Esophagus squamous epithelium (tissue), 5 donors: ENCODE measurements at places on chromosomes 5 and 9.
A peak's percentile ranks its signal among the peaks of the same experiment; 100 is the strongest.

DNA sequence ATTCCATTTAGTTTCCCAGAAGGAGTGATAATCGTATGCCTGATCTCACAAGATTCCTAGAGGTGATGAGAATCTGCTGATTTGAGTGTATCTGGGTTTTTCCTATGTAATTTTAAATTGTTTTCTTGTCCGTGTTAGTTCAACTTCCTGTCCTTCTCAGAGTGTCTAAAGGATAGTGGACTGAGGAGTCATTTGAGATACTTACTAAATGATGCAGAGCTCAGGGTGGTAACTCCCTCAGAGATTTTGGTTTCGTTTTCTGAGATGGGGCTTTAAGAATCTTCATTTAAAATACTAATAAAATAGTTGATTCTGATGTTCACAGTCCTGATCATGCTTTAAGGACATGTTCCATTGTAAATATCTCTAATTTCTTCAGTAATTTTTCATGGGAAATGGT, 30.3 kb downstream of the MELK start:
- DNase-seq = no peak

- no peak for DNase-seq
These were observed 249.7 kb upstream of the MAP3K1 start for GRCh38 chr5:56565644-56566043.

DNA sequence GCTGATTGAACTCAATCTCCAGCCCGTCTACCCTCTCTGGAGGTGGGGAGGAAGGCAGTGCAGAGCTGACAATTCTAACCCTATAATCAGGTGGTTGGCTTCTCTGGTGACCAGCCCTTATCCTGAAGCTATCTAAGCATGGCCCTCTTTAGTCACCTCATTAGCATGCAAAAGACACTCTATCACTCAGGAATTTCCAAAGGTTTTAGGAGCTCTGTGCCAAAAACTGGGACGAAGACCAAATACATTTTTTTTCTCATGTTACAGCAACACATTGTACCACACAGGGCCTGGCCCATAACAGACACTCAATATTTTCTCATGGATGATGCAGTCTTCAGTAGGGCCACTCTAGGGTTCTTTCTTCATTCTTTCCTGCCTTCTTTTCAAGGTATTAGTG, 118.8 kb upstream of the VLDLR start:
- DNase-seq = no peak

DNA sequence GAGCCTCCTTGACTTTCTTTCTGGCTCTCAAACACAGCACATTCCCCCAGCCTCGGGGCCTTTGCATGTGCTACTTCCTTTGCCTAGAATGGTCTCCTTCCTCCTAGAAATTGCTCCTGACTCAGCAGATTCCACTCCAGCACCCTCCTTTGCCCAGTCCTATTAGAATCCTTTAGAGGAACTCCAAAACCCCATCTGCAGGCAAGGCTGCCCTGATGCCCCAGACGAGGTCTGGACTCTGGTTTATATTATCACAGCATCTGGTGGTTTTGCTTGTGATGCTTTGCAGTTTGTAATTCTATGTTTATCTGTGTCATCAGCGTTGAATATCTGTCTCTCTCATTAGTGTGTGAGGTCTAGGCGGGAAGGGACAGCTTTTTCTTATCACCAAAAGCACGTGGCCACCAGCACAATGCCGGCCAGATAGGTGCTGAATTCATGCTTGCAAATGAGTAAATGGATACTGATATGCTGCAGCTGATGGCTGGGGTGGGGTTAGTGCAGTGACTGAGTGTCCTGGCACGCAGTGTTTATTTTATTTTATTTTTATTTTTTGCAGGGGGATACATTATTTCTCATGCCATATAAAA, 30.0 kb upstream of the ANKH start:
- peak; percentile 8 for DNase-seq

DNA sequence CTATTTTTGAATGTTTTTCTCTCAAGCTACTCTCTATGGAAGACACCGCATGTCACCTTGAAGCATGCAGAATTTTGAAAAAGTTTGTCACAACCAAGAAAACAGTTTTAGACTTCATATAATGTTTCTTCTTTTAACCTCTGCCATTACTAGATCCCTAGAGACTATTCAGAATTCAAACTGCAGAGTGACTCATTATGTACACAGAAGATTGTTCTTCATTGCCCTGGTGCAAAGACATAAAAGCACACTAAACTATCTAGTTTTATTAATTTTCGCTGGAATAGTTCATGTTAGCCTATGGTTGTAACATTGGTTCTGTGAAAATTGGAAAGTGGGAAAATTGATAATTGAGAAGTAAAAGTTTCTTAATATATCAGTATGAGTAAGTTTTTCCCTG, 18.4 kb downstream of the F2RL2 start:
- DNase-seq = no peak

- no peak for DNase-seq
These were observed 20.0 kb downstream of the MOCS2 start for GRCh38 chr5:53089481-53089991.

DNA sequence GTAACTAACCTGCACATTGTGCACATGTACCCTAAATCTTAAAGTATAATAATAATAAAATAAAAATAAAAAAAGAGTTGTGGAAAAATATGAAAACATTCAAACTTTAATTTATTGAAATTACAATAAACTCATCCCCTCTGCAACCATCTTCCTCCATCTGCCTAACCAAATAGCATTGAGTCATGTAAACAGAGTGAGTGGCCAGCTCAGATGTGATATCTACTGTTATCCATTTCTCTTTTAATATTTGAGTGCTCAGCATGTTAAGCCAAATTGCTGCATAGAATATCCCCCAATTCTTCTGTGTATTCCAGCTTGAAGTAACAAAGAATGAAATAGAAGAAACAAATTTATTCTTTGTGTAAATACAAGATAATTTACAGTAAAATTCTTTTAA, 124.4 kb upstream of the HMHB1 start:
- no peak for DNase-seq

DNA sequence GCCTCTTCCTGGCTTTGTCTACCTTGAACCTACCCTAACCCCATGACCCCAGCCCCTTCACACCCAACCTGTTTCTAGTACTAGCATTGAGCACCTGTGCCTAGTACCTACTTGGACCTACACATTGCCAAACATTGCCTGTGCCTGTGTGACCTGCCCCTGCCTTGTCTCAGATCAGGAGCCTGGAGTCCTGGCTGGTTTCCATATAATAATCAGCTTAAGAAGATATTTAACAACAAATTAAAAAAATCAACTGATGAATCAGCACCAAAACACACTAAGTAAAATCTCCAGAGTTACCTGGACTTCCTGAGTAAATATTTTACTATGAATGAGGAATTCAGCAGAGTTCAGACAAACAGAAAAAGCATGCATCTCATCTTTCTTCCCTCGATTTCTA, 17.7 kb downstream of the LPAR1 start:
- DNase-seq = no peak

DNA sequence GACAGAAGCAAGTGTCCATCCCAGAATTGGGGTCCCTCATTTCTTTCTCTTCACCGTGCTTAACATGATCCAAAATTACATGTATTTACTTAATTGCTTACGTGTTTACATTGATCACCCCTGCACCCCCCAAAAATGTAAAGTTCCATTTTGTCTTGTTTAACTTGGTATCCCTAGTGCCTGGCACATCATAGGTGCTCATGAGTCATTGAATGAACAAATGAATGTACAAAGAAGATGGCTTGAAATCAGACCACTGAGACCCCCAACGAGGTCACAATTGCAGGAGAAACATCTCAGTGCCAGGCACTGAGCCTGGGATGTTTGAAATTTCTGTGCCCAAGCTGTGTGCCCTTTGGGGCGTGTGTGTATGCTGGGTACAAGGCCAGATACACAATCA, 45.2 kb upstream of the NDFIP1 start:
- DNase-seq = no peak
